ENCODE measurements at places on chromosomes 5 and 9.

DNA sequence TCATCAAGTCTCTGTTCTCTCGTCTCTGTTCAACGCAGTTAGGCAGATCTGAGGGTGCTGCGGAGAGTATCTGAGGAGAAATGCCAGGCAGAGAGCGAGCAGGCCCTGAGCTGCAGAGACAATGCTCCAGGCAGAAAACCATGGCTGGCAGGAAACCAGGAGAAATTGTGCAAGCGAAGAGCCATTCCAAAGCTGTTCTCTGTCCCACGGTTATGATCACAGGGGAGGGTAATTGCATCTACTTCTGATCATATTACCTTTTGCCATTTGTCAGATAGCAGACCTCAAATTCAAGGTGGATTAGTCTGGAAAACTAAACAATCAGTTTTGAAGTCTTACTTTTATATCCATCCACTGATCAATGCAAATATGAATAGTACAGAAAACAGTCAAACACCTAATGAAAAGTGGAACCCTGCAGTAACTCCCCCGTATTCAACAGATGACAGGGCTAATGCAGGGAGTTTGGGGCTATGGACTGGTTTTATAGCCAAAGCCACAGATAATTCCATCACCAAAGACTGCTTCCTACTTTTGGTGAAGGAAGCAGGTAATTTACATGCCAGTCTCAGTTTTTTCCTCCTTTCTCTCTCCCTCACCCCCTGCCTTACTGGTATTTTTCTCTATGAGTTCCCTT, 228.0 kb downstream of the DCP2 start:
- DNase-seq = no peak

DNA sequence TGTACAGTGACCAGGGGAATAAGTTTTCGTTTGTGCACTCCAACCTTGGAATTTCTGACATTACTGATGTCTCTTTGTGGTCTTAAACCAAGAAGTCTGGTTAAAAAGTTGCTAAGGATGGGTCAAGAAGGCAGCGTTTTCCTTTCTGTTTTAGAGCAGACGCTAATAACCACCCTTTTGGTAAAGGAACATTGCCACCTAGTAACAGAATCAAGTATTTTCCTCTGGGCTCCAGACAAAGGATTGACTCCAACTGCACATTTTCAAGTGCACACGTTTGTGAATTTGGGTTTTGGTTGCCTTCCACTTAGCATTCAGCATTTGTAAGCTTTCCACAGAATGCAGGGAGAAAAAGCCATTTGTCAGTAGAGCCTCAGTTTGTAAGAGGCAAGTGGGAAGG, 22.2 kb upstream of the CEP78 start:
- peak; percentile 8 for DNase-seq

DNA sequence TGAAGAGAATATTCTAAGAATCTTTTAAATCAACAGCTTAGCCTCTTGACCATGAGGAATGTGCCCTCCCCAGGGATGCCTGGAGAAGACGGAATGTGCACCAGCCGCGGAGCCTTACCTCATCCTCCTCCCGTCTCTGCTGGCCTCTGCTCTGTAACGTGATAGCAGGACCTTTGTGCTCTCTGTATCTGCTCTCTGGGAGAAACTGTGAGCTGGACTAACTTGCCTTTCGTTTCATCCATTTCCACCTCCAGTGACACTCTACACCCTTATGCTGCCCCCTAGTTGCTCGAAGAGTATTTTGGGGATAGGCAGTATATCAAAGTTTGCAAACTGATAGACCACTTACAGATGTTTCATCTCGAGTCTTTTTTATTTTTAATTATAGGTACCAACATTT, 141.4 kb downstream of the NPR3 start:
- no peak for DNase-seq

- DNase-seq = no peak
These were observed 85.6 kb downstream of the PSD2 start for GRCh38 chr5:139881143-139881733.

- no peak for DNase-seq
These were observed 109.1 kb downstream of the ALDH1A1 start for GRCh38 chr9:72843520-72844439.

GRCh38 chr5:130963798-130964197, 201.3 kb downstream of the HINT1 start:
- DNase-seq = no peak

DNA sequence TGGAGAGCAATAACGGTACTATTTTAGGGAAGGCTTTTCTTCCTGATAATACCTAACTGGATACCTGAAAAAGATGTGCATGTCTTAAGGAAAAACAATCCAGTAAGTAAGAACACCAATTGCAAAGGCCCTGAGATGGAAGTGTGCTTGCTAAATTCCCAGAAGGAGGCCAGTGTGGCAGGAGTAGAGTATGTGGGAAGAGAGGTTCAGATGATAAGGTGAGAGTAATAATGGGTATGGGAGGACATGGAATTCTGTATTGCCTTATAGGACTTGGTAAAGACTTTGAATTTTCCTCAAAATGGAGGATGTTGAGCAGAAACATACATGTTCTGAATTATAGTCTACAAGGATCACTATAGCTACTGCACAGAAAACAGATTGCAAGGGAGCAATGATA, 89.3 kb downstream of the COMMD10 start:
- no peak for DNase-seq

- no peak for DNase-seq
These were observed 454.1 kb downstream of the ARHGEF28 start for GRCh38 chr5:74079971-74080556.

GRCh38 chr5:12920527-12920926, 1016.3 kb upstream of the CTNND2 start:
- DNase-seq = no peak

DNA sequence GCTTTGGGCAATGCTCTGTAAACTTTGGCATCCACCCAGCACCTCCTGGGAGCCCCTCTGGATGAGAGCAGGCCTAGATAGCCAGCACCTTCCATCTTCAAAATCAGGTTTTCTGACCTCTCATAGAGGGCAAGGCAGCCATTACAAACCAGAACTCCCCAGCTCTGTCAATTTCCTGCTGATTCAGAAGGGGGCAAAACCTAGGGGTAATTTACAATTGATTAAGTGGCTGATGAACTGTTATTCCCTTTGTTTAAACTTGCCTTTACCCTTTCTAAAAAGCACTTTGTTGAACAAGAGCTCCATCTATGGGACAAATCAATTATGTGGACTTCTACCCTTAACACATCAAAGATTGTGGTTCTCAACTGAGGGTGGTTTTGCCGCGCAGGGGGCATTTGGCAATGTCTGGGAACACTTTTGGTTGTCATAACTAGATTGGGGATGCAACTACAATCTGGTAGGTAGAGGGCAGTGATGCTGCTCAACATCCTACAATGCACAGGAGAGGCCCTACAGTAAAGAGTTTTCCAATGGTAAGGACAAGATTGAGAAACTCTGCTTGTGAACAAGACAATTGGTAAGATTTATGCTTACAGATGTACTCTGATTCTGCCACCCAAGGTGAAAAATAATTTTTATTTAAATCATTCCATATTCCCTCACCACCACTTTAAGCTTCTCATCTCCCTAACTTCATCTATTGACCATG, 184.1 kb downstream of the MARCHF11 start:
- DNase-seq = no peak

DNA sequence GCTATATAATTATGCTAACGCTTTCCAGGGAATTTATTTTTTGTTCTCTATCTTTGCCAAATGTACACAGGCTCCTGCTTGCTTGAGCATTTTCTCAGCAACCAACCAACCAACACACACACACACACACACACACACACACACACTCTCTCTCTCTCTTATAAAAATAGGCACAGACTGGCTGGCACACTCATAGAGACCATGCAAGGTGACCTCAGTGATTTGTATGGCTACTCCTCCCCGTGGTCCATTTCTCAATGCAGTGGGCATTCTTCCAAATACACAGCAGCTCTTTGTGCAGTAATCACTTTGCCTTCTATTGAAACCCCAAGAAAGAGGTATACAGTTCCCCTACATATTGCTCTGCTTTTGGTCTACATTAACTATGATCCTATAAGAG, 416.0 kb downstream of the MAN2A1 start:
- no peak for DNase-seq

GRCh38 chr5:64767959-64768357, 533 bp downstream of the SREK1IP1 start:
- DNase-seq = no peak

DNA sequence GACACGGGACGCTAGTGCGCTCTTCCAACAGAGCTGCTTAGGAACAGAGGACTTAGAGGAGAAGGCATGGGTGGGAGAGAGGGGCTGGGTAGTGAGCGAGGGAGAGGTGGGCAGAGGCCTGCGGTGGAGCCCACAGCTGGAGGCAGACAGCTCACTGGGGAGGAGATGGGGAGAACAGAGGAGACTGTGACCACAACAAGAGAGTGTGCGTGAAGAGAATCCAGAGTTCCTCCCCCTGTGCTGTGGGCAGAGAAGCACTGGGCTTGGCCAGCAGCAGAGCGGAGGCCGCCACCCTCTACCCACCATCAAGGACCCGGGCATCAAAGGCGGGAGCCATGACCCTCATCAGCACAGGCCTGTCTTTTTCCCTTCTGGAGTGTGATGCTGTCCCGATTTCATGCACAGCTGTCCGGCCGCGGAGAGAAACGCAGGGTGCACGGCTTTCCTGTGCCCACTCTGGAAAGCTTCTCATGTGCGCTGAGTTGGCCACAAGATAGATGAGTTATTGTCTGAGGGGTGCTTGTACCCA, 228.3 kb upstream of the IRX4 start:
- DNase-seq = no peak

GRCh38 chr5:137815202-137815990, 52.3 kb upstream of the MYOT start:
- DNase-seq = no peak

DNA sequence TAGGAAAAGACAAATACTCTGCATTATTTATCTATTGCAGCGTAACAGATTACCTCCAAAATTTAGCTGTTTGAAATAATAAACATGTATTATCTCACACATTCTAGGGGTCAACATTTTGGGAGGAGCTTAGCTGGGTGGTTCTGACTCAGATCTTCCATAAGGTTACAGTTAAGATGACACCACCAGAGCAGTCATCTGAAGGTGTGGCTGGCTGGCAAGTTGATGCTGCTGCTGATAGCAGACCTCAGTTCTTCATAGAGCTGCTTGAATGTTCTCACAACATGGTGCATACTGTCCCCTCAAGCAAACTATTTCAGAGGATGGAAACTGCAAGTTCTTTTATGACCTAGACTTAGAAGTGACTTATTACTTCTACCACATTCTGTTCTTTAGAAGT, 146.3 kb upstream of the FSTL4 start:
- no peak for DNase-seq

GRCh38 chr5:146754621-146755020, 123.9 kb downstream of the PPP2R2B start:
- DNase-seq = no peak

GRCh38 chr5:22928821-22929482, 75.8 kb upstream of the CDH12 start:
- DNase-seq = no peak

- no peak for DNase-seq
These were observed 208.4 kb upstream of the TBCA start for GRCh38 chr5:77984587-77984986.

GRCh38 chr9:123191260-123191659, 77.1 kb downstream of the STRBP start:
- no peak for DNase-seq

DNA sequence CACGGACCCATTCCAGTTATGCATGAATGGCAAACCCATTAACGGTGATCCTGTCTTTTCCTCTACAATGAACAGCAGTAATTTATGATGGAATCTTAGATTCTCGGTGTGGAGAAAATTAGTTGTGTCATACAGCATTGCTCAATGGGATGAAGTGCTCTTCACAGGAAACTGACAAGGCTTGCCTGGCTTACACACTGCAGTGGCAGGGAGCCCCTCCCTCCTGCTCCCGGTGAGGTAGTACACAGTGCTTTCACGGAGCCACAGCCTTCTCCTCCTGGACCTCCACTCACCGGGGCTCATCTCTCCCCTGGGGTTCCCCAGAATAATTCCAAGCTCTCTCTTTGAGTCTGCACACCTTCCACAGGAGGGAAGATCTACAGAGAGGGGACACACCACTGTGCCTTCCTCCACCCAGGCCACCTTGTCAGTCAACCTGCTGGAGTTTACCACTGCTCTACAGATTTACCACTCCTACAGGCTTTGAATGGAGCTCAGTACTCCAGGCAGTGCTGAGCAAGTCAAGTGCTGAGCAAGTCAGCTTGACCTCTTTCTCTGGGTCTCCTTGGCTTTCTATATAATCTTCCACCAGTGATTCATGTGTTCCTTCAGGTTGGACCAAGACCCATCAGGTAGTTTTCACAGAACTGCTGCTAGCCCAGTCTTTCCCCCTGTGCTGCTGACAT, 59.1 kb upstream of the TBC1D2 start:
- DNase-seq = no peak

- DNase-seq = no peak
These were observed 492.2 kb downstream of the NR2F1-AS1 start for GRCh38 chr5:93088592-93089389.

DNA sequence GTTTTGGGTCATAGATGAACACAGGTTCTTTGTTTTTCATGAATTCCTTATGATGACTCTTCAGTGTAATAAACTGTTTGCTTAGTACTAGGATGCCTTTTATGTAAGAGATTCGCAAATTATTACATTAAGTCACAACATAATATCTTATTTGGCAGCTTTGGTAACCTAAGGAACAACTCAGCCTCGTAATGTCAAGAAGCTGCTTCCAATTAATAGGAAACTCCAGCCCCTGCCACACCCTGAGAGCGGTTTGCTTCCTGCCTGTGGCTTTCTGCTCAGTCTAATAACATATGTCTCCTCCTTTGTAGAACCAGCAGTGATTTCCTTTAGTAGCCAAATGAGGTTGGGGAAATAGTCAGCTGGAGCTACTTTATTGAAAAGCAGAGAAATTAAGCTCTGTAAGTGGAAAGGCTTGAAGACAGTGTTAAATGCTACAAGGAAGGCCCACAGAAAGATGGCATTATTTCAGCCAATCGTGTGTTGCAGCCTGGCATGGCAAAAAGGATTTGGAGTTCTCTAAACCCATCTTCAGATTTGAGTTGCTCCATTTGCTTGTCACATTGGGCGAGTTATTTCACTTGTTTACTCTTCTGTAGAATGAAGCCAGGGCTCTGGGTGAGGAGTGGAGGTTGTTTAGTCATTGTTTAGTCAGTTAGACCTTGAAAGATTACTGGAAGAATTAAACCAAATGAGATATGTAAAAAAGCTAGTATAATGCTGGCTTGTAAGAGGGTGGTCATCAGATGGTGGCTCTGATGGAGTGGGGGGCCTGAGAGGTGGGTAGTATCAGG, 54.1 kb downstream of the MTAP start:
- no peak for DNase-seq

DNA sequence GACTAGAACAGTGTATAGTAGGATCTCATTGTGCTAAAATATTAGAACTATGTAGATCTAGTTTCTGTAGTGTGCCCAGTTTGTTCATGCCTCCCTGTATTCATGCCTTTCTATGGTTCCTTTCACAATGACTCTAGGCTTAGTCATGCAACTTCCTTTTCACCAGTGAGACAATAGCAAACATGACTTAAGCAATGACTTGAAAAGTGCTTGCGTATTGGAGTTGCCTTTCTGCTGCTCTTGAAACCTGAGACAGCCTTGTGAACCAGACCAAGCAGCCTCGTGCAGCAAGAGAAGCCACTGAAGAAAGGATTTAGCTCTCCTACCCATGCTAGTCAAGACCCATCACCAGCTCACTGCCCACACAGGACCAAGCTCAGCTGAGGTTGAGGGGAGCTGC, 294.5 kb upstream of the TAS2R1 start:
- no peak for DNase-seq

- DNase-seq = no peak
These were observed 56.9 kb downstream of the HOMER1 start for GRCh38 chr5:79456890-79457583.

Data from caudate nucleus (tissue), 63 donors.